ENCODE measurements at places on chromosomes 11 and 22.

DNA sequence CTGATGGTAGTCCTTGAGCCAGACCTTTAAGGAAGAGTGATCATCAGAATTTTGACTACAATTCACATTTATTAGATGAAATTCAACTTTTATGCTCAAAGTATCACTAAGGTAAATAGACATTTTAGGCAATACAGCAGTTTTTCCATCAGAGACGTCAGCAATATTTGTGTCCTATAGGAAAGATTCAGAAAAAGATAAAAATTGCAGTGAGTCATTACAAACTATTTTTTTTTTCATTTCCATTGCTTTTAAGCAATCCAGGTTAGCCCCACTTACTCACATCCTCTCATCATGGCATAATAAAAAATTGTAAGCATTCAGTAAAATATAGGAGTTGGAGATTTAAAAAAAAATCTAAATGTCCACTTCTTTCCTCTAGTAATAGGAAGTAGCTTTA, 46.9 kb downstream of the MSANTD4 start:
- DNase-seq = no peak

- no peak for DNase-seq
These were observed 760.3 kb upstream of the CCDC179 start for GRCh38 chr11:23620617-23621016.

DNA sequence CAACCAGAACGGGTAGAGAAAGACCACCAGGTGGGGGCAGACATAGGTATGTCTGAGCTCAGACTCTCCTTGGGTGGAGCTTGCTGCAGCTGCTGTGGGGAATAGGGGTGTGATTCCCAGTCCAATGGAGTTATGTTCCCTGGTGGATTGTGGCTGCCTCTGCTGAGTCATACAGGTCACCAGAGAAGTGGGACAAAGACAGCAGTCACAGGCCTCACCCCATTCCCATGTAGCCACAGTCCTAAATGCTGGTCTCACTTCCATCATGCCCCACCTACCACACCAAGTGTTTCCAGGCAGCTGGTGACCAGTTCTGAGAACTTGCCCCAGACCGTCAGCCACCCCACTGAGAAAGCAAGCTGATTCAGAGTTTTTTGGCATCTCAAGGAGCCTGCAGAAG, 17.5 kb downstream of the OR52E5 start:
- no peak for DNase-seq

GRCh38 chr22:45285263-45286058, 712 bp downstream of the UPK3A start:
- no peak for DNase-seq

- DNase-seq = no peak
These were observed 8.7 kb downstream of the GRK2 start for GRCh38 chr11:67274768-67275605.

- DNase-seq = no peak
These were observed 18.4 kb upstream of the RPS3 start for GRCh38 chr11:75380716-75381420.

DNA sequence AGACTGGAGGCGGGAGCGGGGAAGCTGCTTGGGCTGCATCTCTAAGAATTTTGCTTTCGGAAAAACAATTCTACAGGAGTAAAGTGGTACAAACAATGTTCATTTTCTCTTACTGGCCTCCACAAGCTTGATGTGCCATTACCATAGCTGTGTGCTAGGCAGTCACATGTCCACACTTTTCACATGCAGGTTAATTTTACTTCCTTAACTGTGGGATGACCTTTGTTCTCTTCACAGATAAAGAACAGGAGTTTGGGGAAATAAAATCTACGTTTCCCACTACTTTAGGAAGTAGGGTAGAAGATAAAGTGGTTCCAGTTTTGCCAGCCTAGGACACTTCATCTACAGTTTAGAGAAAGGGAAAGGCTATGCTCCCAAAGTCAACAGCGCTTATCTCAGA, 327.2 kb upstream of the NARS2 start:
- DNase-seq = no peak

GRCh38 chr22:48262596-48263430, 1500.4 kb downstream of the TBC1D22A start:
- DNase-seq = no peak

DNA sequence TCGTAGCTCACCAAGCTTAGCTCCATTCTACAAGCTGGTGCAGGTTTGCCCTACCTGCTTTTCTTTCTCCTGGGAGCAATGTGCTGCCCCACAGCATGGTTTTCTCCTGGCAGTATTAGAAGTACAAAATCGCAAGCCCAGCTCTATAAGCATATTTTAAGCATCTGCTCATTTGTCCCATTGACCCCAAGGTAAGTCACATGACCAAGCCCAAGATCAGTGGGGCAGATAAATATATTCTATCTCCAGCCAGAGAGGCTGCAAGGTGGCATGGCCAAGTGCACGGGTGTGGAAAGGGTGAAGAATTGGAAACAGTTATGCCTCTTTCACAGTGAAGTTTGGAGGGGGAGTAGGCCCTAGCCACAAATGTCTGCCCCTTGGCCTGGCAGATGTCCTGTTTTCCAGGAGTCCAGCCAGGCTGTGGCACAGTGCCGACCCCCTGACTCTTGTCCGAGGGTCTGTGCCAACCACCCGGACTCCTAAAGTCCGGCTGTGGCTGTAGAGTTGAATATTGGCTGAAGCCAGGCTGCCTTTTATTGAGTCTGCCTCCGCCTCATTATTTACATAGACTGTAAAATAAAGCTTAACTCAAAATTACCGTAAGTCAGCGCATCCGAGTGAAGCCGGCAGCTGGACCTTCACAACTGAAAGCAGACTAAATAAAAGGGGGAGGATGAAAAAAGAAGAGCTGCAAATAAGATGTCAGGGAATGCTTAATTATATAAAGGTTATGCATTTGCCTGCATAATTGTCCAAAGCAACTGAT, 165.7 kb downstream of the COMMD9 start:
- DNase-seq = no peak

DNA sequence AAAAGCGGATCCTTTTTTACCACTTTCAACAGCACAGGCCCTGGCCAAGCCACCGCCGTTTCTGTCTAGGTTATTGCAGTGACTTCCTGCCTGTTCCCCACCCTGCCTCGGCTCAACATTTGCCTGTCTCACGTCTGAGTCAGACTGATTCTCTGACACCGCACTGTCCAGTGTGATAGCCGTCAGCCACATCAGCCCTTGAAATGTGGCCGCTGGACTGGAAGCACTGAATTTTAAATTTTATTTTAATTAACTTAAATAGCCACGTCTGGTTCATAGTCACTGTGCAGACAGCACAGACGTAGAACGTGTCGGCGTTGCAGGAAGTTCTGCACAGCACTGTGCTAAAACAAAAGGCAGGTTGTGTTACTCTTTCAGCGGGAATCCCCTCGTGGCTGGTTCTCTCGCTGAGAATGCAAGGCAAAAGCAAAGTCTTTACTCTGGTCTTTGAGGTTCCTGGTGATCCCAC, 56.3 kb upstream of the ADSL start:
- DNase-seq = peak; percentile 79

- no peak for DNase-seq
These were observed 264.0 kb upstream of the CCDC90B start for GRCh38 chr11:83549984-83550667.
